T-helper 22 cell (primary cell): ENCODE measurements at places on chromosomes 12 and 14.

DNA sequence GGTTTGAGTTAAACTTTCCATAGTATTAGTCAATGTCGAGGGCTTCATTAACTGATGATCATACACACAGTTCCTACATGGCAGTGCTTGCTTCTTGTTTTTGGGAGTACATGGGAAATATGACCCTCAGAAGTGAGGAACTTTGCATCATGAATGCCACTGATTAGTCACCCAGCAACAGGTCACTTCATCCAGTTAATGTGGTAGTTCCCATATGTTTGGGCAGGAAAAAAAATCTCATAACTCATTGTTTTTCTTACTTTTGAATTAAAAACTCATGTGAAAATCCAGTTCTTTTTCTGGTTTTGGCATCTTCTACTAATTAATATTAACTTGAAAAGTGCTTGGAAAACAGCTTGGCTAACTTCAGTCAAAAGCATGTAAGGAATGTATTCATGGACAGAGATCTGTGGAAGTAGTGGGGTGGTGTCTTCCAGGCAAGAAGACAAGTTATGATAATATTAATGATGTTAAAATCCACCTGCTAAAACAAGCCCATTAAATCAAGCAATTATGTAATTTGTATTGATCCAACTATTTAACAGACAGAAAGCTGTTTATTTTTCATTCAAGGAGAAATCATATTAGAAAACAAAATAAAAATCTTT is 309.1 kb upstream of the NAV3 start:
- DNase-seq, result no peak

GRCh38 chr12:65998536-65999530 is 131.7 kb downstream of the LLPH start:
- no peak for DNase-seq

DNA sequence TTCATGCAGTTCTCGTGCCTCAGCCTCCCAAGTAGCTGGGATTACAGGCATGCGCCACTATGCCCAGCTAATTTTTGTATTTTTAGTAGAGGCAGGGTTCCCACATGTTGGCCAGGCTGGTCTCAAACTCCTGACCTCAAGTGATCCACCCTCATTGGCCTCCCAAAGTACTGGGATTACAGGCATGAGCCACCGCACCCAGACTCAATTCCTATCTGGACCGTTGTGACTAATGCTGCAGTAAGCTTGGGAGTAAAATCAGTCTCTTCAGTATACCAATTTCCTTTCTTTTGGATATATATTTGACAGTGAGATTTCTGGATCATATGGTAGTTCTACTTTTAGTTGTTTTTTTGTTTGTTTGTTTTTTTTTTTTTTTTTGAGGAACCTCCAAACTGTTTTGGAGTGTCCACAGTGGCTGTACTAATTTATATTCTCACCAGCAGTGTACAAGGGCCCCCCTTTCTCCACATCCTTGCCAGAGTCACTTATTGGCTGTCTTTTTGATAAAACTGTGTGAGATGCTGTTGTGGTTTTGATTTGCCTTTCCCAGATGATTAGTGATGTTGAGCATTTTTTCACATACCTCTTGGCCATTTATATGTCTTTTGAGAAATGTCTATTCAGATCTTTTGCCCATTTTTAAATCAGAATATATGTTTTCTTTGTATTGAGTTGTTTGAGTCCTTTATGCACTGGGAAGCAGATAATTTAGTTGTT is 37.3 kb upstream of the EVL start:
- no peak for DNase-seq

GRCh38 chr12:60834372-60834771 is 1238.5 kb downstream of the SLC16A7 start:
- DNase-seq, result no peak

DNA sequence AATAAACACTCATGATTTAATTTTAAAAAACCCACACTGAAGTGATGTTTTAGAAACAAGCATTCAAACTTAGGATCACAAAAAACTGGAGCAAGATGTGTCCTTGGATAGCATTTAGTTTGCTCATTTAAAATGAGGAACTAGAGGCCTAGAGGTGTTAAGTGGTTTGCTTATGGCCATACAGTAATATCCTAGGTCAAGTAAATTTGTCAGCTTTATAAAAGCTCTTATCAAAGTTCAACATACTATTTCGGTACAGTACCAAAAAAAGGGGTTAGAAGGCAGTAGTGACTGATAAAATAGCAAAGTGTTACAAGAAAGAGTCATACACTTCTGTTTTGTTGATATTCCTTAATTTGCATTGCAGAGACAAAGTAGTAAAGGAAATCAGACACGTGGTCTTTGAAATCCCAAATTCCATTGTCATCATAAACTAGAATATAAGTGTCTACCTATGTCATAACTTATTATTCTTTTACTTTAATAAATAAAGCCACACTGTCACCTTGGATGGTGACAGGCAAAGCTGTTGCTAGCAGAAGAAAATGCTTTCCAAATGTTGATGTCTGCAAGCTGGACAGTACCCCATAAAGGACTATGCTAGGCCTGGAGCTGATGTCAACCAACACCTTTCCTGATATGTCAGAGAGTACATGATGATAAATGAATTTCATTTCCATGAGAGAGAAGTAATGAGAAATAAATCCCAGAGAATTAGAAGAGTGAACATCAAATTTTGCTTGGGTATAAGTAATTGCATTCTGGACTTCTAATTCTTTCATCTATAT is 17.6 kb upstream of the SRP54 start:
- DNase-seq, result no peak

- no peak for DNase-seq
Measured at GRCh38 chr12:14547571-14547970, 20.1 kb downstream of the PLBD1 start.

DNA sequence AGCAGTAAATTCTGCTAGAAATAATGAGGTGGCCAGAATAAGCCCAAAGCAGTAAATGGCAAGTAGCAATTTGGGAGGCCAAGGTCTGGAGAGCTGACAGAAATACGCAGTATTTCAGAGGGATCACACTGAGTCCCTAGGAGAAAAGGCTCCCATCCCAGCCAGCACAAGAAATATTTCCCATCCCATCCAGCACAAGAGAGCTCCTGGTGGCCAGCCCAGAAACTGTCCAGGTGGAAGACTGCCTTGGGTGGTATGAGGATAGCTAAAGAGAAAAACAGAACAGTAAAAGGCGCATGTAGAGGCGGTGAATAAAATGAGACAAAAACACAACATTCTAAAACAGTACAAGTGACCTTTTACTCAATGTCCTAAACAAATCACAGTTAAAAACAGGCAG is 120.7 kb downstream of the HECTD4 start:
- DNase-seq, result no peak

DNA sequence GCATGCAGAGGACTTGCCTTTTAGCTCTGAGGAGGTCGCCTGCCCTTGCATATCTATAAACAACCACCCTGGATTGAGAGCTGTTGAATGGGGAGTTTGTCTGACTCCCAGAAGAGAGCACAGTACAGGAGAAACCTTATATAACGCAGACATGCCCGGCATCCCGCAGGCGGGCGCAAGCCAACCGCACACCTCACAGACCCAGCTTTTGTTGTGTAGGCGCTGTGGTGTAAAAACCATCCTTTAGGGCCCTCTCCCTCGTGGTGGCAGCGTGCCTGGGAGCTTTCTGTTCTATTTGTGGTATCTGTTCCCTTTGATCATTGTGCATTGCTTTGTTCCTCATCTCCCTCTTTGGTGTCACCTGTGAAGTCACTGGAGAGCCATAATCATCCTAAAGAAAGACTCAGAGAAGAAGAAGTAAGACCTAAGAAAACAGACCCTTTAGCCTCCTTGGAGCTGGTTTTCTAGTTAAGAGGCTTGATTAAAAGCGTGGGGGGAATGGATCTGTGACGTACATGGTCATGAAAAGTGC is 77.7 kb downstream of the ETV6 start:
- DNase-seq, result no peak

GRCh38 chr14:93049867-93050331 is 65.8 kb downstream of the ITPK1 start:
- DNase-seq, result no peak

DNA sequence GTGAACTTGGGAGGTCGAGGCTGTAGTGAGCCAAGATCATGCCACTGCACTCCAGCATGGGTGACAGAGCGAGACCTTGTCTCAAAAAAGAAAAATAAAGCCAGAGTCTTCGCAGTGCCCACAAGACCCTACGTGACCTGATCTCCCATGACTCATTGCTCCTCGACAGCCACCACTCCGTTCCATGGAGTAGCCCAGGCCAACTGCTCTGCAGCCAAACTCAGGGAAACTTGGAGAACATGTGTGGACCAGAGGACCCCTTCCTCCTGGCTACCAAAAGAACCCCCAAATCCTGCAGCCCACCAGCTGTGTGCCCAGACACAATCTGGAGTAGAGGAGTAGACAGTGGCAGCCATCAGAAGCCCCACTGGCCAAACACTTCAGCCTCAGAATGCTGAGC is 32.1 kb upstream of the PPP2R5C start:
- DNase-seq, result no peak

DNA sequence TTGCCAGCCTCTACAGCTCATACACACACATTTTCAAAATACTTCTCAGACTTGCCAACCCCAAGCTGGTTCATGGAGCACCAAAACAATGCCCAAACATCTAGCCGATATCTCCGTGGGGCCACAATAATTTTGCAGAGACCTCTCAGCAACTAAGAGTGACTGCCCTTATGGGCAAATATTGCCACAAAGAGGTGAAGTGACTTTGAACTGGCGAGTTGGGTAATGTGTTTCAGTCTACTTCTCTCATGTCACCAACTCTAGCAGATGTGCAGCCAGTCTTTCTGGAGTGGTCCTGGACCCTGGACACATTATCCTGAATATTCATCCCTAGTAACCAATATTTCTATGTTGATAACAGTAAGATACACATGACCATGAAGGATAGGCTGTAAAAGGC is 290.3 kb downstream of the EMP1 start:
- DNase-seq, result no peak

DNA sequence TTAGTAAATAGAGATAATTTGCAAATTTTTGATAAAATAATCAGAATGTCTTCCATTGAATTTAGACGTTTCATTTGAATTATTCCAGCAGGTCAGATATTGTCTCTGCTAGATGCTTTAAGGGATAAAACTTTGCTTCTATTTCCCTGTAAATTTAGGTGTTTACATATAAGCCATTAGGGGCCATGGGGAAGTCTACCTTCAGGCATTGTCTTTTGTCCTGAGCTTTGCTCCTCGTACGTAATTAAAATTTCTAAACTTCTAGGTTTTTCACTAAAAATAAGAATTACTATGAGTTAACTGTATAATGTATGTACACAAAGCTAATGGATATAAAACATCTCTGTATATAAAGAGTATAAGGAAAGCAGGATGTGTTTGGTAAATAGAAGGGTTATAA is 24.1 kb upstream of the CD69 start:
- no peak for DNase-seq

DNA sequence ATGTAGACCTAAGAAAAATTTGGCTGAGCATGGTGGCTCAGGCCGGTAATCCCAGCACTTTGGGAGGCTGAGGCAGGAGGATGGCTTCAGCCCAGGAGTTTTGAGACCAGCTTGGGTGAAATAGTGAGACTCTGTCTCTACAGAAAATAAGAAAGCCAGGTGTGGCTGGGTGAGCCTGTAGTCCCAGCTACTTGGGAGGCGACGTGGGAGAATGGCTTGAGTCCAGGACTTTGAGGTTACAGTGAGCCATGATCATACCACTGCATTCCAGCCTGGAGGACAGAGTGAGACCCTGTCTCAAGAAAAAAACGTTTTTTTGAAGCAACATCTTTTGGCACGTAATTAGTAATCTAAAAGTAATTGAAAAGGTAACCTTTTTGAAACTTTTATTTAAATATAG is 70.9 kb downstream of the FERMT2 start:
- no peak for DNase-seq

GRCh38 chr14:72932893-72933292 is 6.6 kb downstream of the DCAF4 start:
- DNase-seq, result no peak

DNA sequence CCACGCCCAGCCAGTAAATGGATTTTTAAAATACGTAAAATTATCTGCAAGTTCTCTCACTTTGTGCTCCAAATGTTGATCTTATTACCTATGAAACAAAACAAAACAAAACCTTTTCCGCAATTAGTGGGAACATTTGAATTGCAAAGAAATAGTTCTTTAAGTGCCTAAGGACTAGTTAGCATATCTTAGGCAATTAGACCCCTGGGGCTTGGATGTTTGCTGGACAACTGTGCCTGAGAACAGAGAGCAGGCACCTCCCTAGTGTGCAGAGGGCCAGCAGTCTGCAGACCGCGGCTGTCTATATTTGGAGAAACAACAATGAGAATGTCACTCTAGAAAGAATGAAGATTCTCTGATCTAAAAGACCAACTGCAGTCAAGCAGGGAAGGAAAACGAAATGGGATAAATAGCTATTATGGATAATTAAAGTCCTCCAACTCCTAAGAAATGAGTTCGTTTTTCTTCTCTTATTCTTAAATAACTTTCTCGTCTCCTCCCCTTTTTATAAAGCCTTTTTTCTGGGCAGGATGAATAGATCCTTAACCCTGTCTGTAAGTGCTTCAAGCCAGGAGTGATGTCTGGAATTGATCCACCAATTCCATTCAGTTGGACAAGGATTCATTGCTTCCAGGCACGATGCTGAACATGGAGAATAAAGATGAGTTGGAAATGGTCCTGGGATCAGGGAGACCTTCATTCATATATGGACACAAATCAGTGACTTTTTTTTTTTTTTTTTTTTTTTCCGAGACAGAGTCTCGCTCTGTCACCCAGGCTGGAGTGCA is 16.2 kb downstream of the SLC17A8 start:
- DNase-seq, result no peak

DNA sequence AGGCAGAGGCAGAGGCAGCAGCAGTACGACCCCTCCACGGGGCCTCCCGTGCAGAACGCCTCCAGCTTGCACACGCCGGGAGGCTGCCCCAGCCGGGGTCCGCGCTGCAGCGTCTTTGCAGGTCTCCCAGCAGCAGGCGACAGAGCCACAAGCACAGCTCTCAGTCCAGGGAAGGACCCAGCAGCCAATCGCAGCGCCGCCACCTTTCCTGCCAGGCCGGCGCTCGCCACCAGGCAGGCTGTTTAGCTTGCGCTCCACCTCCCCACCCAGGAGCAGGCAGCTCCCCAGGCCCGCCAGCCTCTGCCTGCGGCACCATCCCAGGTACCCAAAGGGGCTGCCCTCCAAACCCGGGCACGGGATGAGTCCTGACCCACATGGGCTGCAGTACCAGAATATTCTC is 25.2 kb downstream of the DDX51 start:
- no peak for DNase-seq
